A172 (cell line): ENCODE measurements at places on chromosomes 4 and X.
A peak's percentile ranks its signal among the peaks of the same experiment; 100 is the strongest.

- DNase-seq = no peak
These were observed 165.2 kb downstream of the SLC39A8 start for GRCh38 chr4:102180046-102180445.

GRCh38 chrX:20988804-20989203 is 385.4 kb upstream of the CNKSR2 start:
- DNase-seq = no peak

DNA sequence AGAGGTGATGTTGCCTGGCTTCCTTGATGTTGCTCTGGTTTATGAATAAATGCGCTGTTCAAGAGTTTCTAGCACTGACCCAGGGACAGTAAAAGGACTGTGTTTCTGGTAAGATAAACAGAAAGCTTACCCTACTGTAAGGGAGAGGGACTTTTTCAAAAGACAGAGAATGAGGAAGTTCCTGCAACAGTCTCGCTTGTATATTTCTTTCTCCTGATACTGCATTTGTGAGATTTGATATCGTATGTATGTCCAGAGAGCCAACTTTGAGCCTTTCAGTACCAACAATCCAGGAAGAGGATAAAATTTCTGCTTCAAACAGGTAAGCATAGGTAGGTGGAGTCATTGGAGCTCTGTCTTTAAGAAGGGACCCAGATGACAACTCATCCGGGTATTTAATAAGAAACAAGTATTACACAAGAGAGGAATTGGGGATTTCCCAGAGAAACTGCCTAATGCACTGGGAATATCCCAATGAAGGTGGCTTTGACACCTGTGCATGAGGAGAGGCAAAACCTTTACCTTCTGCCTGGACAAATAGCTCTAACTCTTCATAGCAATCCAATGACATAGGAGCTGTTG is 773 bp downstream of the DAPP1 start:
- no peak for DNase-seq

DNA sequence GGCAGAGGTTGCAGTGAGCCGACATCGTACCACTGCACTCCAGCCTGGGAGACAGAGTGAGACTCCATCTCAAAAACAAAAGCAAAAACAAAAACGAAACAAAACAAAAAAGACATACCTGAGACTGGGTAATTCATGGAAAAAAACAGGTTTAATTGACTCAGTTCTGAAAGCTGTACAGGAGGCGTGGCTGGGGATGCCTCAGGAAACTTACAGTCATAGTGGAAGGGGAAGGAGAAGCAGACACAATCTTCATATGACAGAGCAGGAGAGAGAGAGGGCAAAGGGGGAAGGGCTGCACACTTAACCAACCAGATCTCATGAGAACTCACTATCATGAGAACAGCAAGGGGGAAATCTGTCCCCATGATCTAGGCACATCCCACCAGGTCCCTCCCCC is 229.5 kb downstream of the STK32B start:
- no peak for DNase-seq

DNA sequence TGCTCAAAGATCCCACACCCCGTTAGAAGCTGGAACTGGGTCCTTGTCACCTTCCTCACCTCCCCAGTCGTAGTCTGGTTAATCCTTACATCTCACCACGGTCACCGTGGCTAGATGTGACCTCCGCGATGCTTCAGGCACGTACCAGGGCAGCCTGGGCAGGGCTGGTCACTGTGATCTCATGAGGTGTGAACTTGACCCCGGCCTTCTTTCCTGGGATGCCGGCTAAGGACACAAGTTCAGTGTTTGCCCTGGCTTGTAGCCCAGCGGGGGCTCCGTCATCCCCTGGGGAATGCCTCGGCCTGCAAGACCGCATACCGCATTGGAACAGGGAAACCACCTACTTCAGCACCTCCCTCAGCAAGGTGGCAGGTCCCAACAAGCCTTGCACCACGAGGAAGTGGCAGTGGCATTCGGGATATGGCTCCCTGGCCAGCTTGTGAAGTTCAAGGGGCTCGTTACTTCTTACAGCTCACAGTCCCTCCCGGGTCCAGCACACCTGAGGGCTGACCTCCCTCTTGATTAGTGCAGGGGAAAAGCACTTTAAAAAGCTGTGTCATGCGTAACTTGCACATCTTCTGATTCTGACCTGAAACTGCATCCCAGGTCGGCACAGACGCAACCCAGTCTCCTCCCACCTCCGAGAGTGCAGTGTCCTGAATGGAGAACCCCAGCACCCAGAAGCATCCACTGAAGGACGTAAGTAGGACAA is 25.9 kb downstream of the NOP14 start:
- DNase-seq = peak; percentile 93

GRCh38 chr4:102684610-102685052 is 76.1 kb downstream of the MANBA start:
- DNase-seq = peak; percentile 42

GRCh38 chr4:42671431-42672194 is 14.7 kb upstream of the ATP8A1 start:
- no peak for DNase-seq

- DNase-seq = no peak
These were observed 1582.4 kb downstream of the PCDH18 start for GRCh38 chr4:135949931-135950330.

- no peak for DNase-seq
These were observed 182.1 kb upstream of the TET2 start for GRCh38 chr4:104964410-104965175.

- no peak for DNase-seq
These were observed 115.4 kb upstream of the ESX1 start for GRCh38 chrX:104370089-104370488.

DNA sequence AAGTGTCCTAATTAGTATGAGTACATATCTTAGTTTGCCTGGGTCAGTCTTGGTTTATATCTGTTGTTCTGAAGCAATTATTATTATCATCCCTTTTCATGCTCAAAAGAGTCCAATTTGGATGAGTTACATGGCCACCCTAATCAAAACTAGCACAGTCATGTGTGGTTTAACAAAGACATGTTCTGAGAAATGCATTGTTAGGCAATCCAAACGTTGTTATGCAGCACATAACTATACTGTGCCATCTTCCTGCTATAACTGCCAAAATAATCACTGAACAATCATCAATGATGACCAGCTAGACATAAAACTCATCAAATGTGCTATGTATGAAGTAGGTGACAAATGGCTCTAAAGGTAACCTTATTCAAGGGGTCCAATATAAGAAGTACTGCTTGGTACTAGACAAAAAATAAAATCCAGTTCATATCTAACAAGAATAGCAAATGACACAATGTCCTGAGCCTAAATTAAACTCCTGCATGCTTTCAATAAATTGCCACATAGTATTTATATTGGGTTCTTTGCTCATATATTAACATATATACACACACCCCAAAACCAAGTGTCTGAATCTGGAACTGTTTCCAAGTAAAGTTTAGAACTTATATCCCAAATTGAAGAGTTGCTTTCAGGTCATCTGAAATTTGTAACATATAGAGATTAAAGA is 41.9 kb downstream of the CNOT6L start:
- DNase-seq = no peak

DNA sequence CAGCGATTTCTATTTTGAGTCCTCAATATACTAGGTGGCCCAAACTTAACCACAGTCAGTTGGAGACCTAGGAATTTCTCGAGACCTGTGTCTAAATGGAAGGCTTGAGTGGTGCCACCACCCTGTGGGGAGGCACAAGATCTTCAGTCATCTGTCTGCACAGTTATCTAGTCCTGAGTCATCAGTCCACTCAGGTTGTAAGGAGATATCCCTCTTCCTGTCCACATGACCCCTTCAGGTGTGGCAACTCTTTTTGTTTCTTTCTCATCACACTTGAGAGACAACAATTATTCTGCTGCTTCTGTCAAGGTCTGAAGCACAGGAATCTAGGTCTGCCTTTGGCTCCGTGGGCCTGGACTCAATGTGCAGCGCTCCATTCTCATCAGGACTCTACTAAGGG is 64.4 kb upstream of the IBSP start:
- peak; percentile 12 for DNase-seq

GRCh38 chrX:109629310-109629709 is 4.3 kb upstream of the KCNE5 start:
- no peak for DNase-seq

DNA sequence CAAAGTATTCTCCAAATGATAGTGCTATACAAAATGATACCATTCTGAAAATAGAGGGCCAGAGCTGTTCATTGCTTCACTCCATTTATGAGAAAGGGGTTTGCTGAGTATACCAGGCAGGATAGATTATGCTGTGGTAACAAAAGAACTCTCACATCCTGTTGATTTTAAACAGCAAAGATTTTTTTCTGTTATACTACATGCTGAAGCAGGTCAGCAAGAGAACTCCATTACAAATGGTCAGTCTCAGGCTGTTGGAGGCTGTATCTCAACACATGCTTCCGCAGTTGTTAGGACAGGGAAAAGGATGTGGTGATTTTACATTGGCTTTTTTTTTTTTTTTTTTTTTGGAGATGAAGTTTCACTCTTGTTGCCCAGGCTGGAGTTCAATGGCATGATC is 13.7 kb upstream of the KLHL5 start:
- no peak for DNase-seq

- DNase-seq = no peak
These were observed 536.2 kb downstream of the MID1IP1 start for GRCh38 chrX:39337451-39337850.

DNA sequence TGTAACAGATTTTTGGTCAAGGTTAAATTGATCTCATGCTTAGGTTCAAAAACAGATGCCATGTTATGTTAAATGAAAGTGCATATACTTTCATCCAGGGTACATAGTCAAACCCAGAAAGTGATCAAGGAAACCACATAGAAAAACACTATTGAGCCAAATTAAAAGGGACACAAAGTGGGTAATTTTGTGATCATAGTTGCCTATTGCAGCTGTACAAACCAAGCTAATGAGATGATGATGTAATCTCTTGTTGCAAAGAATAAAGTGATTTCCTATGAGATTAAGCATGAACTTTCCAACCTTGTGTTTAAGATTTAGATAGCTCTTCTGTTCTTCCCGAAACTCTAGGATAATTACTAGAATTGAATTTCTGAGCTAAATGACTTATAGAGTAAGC is 20.2 kb upstream of the LIMCH1 start:
- no peak for DNase-seq

GRCh38 chrX:18753631-18754030 is 46.2 kb downstream of the PPEF1 start:
- no peak for DNase-seq

GRCh38 chrX:154348114-154348531 is 26.3 kb downstream of the FLNA start:
- peak; percentile 44 for DNase-seq

- DNase-seq = no peak
These were observed 34.0 kb downstream of the EMCN start for GRCh38 chr4:100483796-100484195.

- no peak for DNase-seq
These were observed at the start of gene GABRQ for GRCh38 chrX:152637649-152638442. GABRQ (plus strand) TSS chrX:152637895; CDS start chrX:152638203, 308 bp downstream.

GRCh38 chr4:76821641-76822040 is 76.3 kb downstream of the SOWAHB start:
- DNase-seq = no peak

GRCh38 chr4:917466-917865 is 14.7 kb downstream of the GAK start:
- DNase-seq = no peak

DNA sequence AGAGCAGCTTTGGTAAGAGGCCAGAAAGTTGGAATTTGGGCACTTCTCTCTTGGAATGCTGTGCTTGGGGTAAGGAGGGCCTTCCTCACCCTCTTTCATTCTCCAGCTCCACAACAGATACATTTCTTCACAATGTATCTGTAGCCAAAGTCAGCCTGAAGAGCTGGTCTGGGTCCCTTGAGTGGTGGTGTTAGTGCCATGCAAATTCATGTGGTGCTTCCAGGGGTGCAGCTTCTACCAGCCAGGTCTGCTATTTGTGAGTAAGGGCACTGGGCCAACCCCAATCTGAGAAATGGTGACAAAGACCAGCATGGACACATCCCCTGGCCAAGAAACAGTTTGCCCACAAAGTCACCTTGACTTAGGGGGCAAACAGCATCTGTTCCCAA is 17.8 kb downstream of the AMER1 start:
- DNase-seq = no peak

GRCh38 chrX:112946227-112946626 is 105.6 kb upstream of the AMOT start:
- DNase-seq = no peak

- peak; percentile 23 for DNase-seq
These were observed 104.1 kb upstream of the BMP3 start for GRCh38 chr4:80926446-80926845.

GRCh38 chr4:26346203-26346620 is 25.4 kb downstream of the RBPJ start:
- peak; percentile 94 for DNase-seq

DNA sequence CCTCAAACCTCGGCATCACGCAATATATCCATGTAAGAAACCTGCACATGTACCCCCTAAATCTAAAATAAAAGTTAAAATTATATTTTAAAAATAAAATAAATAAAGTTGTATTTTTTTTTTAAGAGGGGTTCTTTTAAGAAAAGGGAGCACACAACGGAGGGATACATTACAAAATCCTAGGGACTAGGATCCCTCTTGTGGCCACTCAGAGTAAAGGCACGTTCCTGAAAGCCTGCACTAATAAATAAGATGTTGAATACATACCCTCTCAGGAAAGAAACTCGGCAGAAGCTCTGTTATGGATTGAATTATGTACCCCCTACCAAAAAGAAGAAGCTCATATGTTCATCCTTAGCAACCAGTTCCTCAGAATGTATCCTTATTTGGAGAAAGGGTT is 50.9 kb upstream of the PRDX4 start:
- peak; percentile 45 for DNase-seq

DNA sequence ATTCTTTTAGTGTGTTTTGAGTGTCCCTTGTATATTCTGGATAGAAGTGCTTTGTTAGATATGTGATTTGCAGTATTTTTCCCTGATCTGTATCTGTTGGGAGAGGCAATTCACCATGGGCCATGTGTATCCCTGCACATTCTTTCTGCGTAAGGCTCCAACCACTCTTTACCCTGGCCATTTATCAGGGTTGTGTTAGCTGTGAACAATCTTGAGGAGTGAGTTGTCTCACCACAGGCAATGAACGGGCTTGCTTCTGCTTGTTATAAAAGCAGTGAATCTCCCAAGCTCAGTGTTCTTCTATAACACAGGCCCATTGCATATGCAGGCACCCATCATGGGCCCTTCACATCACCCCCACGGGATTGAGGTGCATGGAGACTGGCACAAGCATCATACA is 18.9 kb upstream of the SMIM10 start:
- DNase-seq = no peak

- no peak for DNase-seq
These were observed 55.8 kb downstream of the WWC2 start for GRCh38 chr4:183154701-183155391.
